LHCN-M2 (cell line): ENCODE measurements at places on chromosomes 3 and 15.

- no peak for DNase-seq
These were observed 23.6 kb downstream of the GATM start for GRCh38 chr15:45354711-45355110.

- peak; percentile 75 for DNase-seq
These were observed 74.5 kb downstream of the TMEM108 start for GRCh38 chr3:133112666-133113065.

GRCh38 chr15:67906382-67906781 is 66.5 kb upstream of the RNU6-1 start:
- no peak for DNase-seq

GRCh38 chr15:48423342-48423741 is 92.1 kb downstream of the DUT start:
- DNase-seq, result no peak

- no peak for DNase-seq
These were observed 63.9 kb downstream of the MCTP2 start for GRCh38 chr15:94295275-94295674.

DNA sequence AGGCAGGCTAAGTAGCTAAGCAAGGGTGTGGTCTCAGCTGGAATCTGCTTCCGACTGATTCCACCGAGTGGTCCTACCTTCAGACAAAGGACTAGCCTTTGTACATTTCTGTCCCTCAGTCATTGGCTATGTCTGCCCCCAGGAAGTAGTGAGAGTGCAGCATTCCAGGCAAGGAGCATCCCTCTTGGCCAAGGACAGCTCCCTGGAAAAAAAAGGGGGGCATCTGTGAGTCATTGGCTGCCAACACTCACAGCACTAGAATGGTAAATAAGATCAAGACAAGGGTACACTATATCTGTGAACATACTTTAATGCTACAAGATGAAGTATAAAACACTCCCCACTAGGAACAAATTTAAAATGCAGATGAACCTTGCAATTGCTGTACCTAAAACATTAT is 66.8 kb downstream of the STAC start:
- peak; percentile 32 for DNase-seq
